NCI-H1092 treated with DMSO at 0.1 percent for 48 hours (cell line): ENCODE measurements at places on chromosomes 6 and 20.

GRCh38 chr6:81762606-81763005 lies 10.1 kb upstream of the TENT5A start:
- DNase-seq, result no peak

- no peak for DNase-seq
Observed at GRCh38 chr6:32047539-32047854, 9.3 kb downstream of the CYP21A2 start.

- no peak for DNase-seq
Observed at GRCh38 chr20:57560554-57561355, at the start of gene PCK1. Gene PCK1, plus strand, starts transcription at chr20:57561110. Its CDS starts 302 bp downstream, at chr20:57561412.

- no peak for DNase-seq
Observed at GRCh38 chr6:148521586-148521985, 178.9 kb downstream of the SASH1 start.

DNA sequence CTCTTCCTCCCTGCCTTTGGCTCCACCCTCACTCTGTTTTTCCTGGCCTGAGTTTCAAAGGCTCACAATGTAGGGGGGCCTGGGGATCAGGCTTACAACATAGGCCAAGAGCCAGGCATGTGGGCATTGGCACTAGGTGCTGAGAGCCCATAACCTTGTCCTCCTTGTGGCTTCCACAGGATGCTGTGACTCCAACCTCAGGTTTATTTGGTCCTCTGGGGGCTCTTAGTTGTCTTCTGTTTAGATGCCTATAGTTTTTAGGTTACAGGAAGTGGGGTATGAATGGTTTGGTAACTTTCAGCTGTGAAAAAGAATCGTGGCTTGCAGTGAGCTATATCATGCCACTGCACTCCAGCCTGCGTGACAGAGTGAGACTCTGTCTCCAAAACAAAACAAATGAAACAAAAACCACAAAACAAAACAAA lies 25.6 kb downstream of the MMP24 start:
- DNase-seq, result no peak

- DNase-seq, result no peak
Observed at GRCh38 chr6:12174878-12175277, 115.3 kb upstream of the EDN1 start.

GRCh38 chr20:62242176-62242575 lies 3.9 kb downstream of the OSBPL2 start:
- DNase-seq, result no peak

- DNase-seq, result no peak
Observed at GRCh38 chr20:54601831-54602515, 126.6 kb downstream of the DOK5 start.

GRCh38 chr20:58340853-58341252 lies 31.3 kb downstream of the RAB22A start:
- DNase-seq, result no peak

DNA sequence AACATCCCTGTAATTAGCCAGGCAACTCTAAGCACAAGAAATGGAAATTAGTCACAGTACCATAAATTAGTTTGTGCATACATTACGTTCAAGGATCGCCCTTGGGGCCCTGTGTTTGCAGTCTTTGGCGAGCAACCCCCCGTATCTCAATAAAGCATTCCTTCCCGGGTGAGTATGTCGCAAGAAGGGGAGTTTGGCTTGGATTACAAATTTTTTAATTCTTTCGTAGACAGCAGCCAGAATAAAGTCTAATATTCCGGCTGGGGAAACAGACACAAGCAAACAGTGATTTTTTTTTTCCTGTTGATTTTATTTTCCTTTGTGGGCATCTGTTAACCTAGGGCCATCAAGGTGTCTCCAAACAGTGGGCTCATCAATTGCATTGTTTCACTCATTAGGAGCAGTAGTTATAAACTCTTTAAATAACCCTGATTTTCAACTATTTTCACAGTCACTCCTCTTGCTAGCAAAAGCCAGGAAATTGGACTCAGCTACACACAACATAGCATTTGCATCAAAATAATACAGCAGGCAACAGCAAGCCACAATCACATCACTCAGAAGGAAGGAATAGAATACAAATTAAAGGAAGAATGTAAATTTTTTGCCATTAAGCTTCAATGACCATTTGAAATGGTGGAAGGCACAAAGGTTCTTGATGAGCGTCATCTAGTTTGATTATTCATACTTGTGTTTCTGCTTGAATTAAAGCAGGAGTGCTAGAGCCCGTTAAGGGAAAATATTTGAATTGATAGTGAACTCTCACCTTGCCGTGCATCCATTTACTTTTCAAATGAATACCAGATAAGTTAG lies 85.3 kb downstream of the LINC00237 start:
- no peak for DNase-seq

DNA sequence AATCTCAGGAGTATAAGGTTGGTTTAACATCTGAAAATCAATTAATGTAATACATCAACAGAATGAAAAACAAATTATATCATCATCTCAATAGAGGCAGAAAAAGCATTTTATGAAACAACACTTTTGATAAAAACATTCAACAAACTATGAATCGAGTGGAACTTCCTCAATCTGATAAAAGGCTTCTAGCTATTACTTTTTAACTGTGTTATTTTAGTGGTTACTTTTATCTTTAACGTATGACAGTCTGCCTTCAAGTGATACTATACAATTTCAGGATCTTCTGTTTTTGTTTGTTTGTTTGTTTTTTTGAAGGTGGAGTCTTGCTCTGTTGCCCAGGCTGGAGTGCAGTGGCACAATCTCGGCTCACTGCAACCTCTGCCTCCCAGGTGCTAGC lies 73.7 kb downstream of the ZFAND3 start:
- DNase-seq, result no peak

GRCh38 chr20:6818033-6818808 lies 50.7 kb downstream of the BMP2 start:
- DNase-seq, result no peak

- no peak for DNase-seq
Observed at GRCh38 chr6:45955597-45955996, 60.1 kb downstream of the CLIC5 start.

GRCh38 chr20:11564491-11564890 lies 353.2 kb upstream of the BTBD3 start:
- no peak for DNase-seq

DNA sequence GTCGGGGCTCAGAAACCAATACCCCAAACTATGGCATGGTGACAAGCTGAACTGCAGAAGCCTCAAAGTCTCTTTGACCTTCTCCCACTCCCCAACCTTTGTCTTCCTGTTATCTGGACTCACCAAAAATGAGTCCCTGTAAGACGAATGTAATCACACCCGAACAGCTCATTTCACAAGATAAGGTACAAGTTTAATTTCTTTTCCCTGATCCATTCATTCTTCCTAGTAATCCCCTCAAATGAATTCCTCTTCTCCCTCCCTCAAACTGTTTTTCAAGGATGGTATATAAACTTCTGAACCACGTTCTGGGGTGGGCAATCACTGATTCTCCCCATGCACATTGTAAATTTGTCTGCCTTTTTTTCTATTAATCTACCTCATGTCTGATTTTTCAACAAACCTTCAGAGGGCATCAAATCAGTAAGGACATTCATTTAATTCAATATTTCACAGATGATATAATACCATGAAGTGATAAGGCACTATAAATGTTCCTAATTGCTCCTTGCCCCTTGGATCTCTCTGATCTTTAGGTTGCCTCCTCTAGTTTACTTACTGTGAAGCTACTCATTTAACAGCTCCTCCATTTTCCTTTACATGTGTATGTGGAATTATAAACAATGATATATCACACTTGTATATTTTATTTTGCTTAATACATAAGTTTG lies 77.2 kb downstream of the OR2B2 start:
- DNase-seq, result no peak

DNA sequence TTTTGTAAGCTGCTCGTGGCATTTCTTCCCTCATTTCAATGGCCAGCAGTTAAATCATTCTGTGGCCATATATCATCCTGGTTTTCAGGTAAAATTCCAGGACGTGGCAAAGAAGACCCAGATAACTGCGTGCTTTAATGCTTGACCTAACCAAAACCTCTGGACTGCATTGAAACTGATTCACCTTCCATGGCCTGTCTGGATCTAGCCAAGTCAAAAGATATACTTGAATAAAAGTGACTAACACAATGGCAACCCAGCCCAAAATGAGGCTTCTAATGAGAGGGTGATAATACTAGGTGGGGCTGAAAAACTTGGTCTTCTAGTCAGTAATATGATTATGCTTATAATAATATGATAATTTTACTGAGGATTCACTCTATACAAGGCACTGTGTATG lies 16.5 kb upstream of the PCSK2 start:
- no peak for DNase-seq

GRCh38 chr6:155894758-155895157 lies 439.1 kb upstream of the NOX3 start:
- DNase-seq, result no peak
